CD4-positive, CD25-positive, alpha-beta regulatory T cell (primary cell): ENCODE measurements at places on chromosomes 6 and 20.

- H3K4me1 ChIP-seq = no peaks in the 10 kb centered on the region
- H3K36me3 ChIP-seq = peaks cover 1% of the 10 kb centered on the region
- DNase-seq = no peak
- no peaks in the 10 kb centered on the region for H3K27me3 ChIP-seq
- H3K4me3 ChIP-seq = no peak overlapping the region
- no peak overlapping the region for H3K27ac ChIP-seq
Measured at GRCh38 chr6:80226151-80226550, 119.7 kb downstream of the BCKDHB start.

DNA sequence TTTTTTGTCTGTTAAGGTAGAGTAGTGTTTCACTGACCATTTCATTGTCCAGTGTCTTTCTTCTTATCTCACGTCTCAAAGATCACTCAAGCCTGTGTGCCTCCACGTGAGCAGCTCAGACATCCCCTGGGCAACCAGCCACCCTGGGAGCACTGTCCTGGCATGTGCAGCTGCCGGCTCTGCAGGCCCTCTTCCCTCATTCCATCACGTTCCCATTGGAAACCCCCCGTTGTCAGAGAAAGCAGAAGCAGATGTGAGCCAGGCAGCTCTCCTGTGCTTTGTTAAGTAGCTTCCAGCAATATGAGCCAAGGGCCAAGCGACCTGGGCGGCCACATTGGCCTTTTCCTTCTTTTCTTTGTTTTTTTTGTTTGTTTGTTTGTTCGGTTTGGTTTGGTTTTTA lies 233.2 kb upstream of the SYNDIG1 start:
- H3K27me3 ChIP-seq = no peaks in the 10 kb centered on the region
- H3K4me1 ChIP-seq = no peaks in the 10 kb centered on the region
- H3K36me3 ChIP-seq = no peaks in the 10 kb centered on the region
- DNase-seq = no peak
- H3K27ac ChIP-seq = no peak overlapping the region
- H3K4me3 ChIP-seq = no peak overlapping the region

DNA sequence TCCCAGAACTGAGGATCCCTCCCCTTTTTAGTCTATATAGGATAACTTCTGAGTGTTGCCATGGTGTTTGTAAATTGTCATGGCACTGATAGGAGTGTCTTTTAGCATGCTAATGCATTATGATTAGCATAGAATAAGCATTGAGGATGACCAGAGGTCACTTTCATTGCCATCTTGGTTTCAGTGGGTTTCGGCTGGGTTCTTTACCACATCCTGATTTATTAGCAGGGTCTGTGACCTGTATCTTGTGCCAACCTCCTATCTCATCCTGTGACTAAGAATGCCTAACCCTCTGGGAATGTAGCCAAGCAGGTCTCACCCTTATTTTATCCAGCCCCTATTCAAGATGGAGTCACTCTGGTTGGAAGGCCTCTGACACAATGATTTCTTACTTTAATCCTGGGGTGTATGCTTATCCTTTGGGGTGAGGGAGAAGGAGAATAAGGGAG lies 19.6 kb downstream of the WFDC2 start:
- H3K27ac ChIP-seq = no peak overlapping the region
- H3K27me3 ChIP-seq = peaks cover 3% of the 10 kb centered on the region
- no peak for DNase-seq
- no peak overlapping the region for H3K4me3 ChIP-seq

DNA sequence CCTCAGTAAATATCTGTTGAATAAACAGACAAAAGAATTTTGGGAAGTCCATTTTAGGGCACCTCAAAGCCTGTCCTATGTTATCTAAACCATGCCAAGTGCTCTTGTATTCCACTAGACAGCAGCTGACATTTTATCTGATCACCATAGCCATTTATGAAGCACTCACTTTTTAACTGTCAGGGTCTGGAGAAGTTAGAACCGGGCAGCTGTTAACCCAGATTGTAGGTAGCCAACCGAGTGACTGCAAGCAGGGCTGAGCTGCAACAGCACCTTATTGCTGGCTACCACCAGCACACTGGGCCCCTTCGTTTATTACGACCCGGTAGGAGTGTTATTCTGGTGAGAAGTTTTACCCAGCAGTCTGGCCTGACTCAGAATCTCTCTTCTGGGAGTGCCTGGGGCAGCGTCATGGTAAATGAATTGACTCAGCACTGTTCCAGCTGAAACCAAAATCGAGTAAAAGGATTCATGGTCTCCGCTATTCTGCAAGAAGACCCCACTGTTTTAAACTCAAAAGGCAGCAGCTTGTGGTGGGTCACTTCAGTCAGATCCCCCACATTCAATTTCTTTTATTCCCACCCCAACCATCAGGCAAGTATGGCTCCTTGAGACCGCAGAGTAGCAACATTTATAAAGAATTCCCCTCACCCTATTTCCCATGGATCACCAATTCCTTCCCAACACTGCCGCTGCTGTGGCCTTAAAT lies 1.7 kb downstream of the UBE2V1 start:
- peak overlapping the region; percentile 92 for H3K27ac ChIP-seq
- H3K36me3 ChIP-seq = no peaks in the 10 kb centered on the region
- DNase-seq = peak; percentile 31
- no peaks in the 10 kb centered on the region for H3K27me3 ChIP-seq
- peaks cover 68% of the 10 kb centered on the region for H3K4me1 ChIP-seq
- peak overlapping the region; percentile 96 for H3K4me3 ChIP-seq
